NCI-H2081 treated with DMSO at 0.1 percent for 48 hours (cell line): ENCODE measurements at places on chromosomes 6 and 20.

GRCh38 chr6:34672657-34673043, 23.9 kb downstream of the ILRUN start:
- DNase-seq = no peak

GRCh38 chr6:89485320-89485719, 52.4 kb downstream of the ANKRD6 start:
- DNase-seq = no peak

- DNase-seq = no peak
Observed at GRCh38 chr6:56714982-56715456, 72.3 kb upstream of the DST start.

DNA sequence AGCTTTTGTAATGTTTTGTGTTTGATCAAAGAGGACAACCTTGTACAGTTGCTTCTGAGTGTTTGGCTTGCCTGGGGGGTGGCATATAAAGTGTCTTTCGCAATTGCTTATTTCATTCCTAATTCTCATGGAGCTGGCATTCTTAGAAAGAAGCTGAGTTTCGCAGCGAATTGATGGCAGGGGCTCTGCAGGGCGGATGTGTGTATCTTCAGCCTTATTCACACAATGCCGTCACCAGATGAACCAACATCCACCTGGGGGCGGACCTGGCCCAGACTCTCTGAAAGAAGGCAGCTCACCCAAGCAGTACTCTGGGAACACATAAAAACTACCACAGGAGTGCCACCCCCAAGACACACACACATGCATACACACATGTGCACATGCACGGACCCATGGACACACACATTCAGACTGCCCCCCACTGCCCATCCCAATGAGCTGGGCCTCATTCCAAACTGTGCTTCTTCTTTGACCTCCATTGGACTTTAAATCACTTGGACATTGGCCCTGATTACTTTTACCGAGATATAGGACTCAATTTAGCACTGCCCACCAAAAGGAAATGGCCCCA, 55.4 kb upstream of the FOXQ1 start:
- no peak for DNase-seq

DNA sequence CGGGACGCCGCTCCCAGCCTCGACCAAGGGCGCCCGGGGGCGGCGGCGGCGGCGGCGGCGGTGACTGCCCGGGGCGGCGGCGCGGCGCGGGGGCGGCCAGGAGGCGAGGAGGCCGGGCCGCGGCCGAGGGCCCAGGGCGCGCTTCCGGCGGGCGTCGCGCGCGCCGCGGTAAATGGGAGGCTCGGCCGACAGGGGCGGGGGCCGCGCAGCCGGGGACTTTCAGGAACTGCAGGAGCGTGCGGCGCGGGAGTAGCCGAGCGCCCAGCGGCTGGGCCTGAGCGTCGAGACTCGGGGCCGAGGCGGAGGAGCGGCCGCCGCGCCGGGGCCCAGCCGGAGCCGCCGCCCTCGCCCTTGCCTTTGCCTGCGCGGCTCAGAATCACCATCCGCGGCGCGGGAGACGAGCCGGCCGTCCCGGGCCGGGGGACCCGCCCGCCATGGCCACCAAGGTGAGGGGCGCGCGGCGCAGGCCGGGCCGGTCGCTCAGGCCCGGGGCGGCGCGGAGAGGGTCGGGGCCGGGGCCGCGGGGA, at the start of gene SNX9:
Gene SNX9 (plus strand): TSS at position 246 of the 527 bp plus-strand sequence. CDS start 189 bp downstream, at position 435.
- DNase-seq = no peak

- DNase-seq = no peak
Observed at GRCh38 chr20:35240083-35240810, 13.8 kb downstream of the MMP24 start.

DNA sequence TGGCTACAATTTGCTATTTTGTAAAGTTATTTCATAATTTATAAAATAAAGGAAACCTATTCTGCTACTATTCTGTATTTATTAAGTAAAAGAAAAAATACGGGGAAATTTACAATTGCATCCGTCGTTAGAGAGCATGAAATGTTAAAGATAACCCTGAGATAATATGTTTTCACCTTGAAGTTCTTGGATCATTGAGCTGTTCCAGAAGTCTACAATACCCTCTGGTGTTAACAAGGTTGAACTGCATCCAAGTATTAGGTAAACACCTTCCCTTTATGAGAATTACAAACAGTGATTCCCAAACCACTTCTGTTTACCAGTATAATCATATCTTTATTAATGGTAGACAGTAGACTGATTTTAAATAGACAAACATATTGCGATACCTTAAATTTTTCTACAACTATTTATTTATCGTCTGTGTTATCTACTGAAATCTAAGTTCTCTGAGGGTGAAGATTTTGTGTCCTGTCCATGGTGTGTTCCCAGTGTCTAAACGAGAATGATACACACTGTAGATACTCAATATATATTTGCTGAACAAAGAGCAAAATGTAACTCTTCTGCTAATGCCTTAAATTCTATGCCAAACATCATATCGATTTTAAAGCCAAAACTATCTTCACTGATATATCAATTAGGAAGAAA, 28.2 kb downstream of the TBC1D32 start:
- no peak for DNase-seq

DNA sequence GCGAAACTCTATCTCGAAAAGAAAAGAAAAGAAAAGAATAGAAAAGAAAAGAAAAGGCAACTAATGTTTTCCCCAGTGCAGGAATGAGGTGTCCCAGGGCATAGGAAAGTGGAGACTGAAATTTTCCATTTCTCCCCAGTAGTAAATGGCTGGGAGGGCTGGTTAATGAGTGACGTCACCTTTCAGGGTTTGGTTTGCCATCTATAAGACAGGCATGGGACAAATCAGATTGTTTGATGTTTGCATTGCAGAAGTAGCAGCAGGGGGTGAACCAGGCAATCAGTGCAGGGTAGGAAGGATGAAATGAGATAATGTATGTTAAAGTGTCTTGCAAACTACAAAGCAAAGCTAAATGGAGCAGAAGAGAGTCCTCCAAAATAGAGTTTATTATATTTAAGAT, 533.4 kb downstream of the PKHD1 start:
- DNase-seq = no peak

- no peak for DNase-seq
Observed at GRCh38 chr6:52538901-52539354, 37.9 kb downstream of the TRAM2 start.

- no peak for DNase-seq
Observed at GRCh38 chr6:108945681-108946159, 97.5 kb downstream of the ARMC2 start.

DNA sequence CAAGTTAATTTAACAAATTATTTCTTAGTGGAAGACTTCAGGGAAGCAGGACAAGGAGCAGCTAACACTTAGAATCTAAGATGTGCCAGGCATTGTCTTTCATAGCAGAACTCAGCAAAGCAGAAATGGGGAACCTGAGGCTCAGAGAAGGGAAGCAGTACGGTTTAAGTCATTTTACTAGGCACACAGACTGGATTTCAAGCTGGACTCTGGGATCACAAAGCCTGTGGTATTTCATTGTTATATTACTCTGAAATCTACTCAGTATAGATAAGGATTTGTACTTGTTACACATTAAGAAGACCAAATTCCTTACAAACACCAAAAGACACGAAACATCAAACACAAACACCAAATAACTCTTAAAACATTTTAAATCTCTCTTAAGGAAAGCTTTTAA, 199.6 kb downstream of the ISM1 start:
- no peak for DNase-seq

GRCh38 chr20:20501128-20501527, 133.2 kb downstream of the INSM1 start:
- no peak for DNase-seq

- no peak for DNase-seq
Observed at GRCh38 chr6:104940238-104940892, 16.5 kb upstream of the LIN28B start.

DNA sequence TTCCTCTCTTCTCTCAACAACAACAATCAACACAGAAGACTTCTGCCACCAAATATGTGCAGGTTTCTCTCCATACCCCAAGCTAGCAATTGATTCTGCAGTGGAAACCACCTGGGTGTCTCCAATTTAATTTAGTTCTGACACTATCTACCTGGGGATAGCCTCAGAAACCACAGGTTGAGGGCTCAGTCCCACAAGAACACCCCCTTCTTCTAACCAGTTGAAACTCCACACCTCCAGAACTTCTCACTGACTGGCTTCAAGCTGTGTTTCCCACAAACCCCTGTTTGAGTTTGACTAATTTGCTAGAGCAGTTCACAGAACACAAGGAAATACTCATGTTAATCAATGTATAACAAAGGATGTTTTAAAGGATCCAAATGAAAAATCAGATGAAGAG, 52.5 kb upstream of the SPTLC3 start:
- DNase-seq = no peak

GRCh38 chr6:10410207-10411050, 4.4 kb downstream of the TFAP2A start:
- no peak for DNase-seq

- DNase-seq = no peak
Observed at GRCh38 chr20:7989379-7989778, 30.2 kb downstream of the TMX4 start.

DNA sequence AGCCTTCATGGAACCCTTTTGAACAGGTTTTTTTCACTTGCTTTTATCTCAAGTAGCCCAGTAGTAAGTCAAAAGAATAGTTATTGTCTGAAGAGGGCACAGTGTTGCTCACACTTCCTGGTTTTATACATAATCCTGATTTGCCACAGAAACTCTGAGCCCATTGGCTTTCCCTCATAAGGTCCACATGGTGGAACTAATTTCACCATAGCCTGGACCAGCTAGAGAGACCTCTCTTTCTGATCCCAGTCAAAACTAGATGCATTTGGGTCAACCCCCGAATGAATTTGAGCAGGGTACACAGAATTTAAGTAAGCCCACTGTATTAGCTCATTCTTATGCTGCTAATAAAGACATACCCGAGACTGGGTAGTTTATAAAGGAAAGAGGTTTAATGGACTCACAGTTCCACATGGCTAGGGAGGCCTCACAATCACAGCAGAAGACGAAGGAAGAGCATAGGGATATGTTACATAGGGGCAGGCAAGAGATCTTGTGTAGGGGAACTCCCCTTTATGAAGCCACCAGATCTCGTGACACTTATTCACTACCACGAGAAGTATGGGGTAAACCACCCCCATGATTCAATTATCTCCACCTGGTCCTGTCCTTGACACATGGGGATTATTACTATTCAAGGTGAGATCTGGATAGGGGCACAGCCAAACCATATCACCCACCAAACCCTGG, 6.2 kb downstream of the RWDD2A start:
- DNase-seq = no peak

DNA sequence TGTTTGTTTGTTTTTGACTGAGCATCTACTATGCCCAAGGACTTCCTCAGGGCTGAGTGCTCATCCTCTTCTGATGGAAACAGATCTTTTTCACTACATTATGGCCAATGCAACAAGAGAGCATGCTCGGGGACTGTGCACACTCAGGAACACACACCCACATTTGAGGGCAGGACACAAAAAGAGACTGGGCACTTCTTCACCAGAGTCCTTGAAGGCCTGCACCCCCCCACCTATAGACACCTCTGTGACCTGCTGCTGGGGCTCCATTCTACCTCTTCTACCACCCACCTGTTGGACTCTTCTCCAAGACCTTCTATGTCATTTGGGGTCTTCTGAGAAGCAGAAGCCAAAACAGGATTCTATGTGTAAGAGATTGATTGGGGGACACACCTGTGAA, 9.2 kb upstream of the MAFB start:
- no peak for DNase-seq

DNA sequence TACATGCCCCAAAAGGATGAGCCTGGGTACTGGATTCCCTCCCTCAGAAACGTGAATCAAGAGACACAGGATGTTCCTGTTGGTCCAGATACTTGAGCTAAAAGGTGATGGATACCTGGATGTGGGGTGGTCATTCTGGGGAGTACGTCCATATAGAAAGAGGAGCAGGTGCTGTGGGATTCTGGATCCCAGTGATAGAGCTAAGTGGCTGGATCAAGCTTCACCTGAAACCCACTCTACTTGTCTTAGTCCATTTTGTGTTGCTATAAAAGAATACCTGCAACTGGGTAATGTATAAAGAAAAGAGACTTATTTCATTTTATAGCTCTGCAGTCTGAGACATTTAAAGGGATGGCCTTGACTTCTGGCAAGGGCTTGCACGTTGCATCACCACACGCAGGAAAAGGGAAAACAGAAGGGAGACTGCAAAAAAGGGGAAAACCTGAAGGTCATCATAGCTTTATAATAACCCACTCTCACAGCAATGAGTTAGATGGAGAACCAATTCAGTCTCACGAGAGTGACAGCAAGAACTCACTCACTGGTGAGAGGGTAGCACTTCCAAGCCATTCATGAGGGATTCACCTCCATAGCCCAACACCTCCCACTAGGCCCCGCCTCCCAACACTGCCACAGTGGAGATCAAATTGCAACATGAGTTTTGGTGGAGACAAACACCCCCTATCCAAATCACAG, 31.2 kb downstream of the RIPOR3 start:
- no peak for DNase-seq

DNA sequence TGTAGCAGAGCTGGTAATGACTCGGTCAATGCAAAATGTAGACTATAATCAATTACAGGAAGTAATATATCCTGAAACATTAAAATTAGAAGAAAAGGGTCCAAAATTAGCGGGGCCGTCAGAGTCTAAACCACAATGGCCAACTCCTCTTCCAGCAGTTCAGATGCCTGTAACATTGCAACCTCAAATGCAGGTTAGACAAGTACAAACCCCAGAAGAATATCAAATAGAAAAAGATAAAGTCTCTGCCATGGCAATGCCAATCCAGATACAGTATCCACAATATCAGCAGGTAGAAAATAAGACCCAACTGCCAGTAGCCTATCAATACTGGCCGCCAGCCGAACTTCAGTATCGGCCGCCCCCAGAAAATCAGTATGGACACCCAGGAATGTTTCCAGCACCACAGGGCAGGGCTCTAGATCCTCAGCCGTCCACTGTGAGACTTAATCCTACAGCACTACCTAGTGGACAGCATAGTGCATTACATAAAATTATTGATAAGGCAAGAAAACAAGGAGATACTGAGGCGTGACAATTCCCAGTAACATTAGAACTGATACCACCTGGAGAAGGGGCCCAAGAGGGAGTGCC, 158.4 kb downstream of the GPX5 start:
- DNase-seq = no peak

GRCh38 chr20:32516583-32517517, 68.3 kb downstream of the NOL4L start:
- no peak for DNase-seq

DNA sequence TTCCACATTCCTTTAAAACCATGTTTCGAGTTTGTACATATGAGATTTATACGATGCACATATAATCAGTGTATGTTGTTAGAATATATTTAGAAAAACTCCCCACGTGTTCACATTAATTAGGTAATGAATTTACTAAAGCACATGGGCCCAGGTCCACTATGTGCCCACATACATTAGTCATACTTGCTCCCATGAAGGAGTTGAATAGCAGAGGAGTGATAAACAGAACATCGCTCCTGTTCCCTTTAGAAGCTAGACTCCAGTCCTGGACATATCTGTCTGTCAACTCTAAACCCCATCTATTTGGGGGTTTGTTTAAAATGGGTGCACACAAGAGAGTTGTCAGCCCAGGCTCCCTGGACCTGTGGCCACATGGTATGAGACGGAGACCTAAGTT, 108.1 kb upstream of the TIAM2 start:
- no peak for DNase-seq

- DNase-seq = no peak
Observed at GRCh38 chr6:138235693-138236092, 17.4 kb upstream of the PBOV1 start.
